ENCODE measurements at places on chromosomes 3 and 15.

DNA sequence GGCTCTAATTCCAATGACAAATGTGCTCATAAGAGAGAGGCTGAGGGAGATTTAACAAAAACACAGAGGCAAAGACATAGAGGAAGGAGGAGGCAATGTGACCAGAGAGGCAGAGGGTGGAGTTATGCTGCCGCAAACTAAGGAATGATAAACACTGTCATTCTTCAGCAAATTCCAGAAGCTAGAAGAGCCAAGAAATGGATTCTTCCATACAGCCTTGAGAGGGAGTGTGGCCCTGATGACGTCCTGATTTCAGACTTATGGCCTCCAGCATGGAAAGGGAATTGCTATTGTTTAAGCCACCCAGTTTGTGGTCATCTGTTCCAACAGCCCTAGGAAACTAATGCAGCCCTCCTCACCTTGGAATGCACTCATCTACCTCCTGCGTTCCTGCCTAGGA is 30.5 kb downstream of the CD47 start:
- DNase-seq, result no peak

DNA sequence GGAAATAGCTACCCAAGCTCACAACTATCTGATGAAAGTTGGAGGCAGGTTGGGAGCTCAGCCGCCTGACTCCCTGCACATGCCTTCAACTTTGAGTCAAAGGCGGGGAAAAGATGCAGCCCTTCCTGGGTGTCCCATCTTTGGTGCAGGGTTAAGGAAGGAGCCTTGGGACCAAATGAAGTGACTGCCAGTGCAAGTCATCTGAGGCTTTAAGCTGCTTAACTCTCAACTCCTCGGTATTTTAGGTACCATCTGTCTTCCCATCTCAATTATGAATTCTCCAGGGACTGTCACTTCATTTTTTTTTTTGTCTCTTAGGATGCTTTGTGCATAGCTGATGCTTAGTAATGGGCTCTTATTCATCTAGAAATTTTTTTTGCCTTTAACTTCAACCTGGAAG is 408.8 kb upstream of the C2CD4B start:
- no peak for DNase-seq

- DNase-seq, result no peak
Observed at GRCh38 chr15:100041127-100041828, 300.5 kb downstream of the ADAMTS17 start.

DNA sequence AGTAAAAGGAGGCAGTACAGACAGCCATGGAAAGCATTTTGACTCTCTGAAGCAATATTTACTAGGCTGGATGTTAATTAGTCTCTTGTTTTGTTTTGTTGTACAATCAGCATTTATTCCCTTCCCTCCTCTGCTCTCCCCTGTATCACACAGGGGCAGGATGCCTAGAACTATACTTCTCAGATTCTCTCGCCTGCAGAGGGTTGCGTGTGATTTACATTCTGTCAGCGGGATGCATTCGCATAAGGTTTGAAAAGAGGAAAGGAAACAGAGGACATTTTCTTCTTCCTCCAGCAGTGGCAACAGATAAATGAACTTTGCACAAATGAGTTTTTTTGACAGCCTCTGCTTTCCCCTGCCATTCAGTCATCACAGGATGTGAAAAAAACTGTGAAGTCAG is 188.3 kb downstream of the RSL24D1 start:
- no peak for DNase-seq

DNA sequence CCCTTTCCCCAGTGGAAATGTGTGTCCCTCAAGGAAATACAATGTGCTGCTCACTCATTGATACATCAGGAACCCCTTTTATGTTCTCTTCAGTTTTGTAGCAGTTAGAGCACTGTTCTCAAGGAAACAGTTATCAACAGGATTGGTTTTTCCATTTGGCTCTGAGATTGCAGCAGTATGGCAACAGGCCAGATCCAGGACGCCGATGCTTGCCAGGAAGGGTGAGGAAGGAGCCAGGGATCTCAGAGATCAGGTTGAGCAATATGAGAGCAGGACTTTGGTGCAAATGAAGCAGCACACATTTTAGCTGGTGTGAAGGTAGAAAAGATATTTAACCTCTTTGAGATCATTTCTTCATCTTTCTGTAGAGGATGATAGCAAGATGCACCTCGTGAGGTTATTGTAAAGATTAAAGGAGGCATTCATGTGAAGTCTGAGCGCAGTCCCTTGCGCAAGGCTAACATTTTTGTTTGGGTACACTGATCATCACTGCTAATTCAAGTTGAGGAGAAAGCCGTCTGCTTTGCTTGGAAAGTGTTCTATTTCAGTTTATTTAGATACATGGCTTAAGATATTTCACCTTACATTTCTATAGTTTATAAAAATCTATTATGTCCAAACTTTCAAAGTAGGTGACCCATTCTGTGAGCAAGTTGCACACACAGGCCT is 68.5 kb downstream of the KCNH8 start:
- no peak for DNase-seq

GRCh38 chr15:70091726-70092463 is 5.8 kb downstream of the TLE3 start:
- no peak for DNase-seq

DNA sequence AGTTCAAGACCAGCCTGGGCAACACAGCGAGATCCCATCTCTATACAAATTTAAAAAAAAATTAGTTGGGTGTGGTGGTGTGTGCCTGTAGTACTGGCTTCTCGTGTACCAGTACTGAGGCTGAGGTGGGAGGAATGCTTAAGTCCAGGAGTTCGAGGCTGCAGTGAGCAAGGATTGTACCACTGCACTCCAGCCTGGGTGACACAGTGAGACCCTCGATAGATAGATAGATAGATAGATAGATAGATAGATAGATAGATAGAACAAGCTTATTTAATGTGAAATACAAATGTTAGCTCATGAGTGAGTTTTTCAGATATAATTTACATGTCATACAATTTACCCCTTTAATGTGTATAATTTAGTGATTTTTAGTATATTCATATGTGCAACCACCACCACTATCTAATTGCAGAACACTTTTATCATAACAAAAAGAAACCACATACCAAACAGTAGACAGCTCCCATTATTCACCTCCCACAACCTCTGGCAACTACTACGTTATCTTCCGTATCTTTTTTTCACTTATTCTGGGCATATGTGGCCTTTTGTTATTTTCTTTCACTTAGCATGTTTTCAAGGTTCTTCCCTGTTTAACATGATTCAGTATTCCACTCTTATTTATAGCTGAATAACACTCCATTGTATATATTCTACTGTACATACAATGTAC is 13.1 kb upstream of the PRRT3 start:
- DNase-seq, result no peak

DNA sequence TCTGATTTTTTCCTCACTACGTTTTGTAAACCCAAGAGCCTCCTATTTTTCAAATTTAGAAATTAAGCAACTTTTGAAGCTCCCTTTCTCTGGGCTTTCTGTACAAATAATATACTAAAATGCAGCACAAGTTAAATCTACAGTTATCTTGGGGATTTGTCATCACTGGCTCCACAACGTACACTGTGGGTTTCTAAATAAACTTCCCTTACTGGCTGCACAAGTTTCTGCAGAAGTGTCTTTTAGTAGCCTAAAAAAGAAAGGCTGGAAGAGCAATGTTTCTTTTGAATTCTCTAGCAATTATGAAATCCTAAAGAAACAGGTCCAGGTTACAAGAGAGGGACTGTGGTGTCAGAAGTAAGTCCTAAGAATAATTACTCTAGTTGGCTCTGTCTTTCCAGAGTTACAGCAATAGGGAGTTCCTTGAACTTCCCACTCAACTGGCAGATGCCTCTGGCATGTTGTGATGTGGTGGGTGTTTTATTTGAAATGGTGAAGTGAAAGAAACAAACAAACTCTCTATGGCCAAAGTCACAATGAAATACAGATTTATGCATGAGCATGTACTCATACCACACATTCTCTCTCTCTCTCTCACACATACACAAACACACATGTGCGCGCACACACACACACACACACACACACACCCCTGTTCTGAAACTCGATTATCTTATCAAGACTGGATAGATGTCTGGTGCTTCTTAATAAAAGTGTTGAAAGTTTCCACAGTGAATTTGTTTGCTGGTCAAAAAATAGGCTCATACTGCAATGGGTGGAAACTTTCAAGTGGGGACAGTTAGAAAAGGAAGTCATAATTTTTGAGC is 198.2 kb downstream of the SSR3 start:
- DNase-seq, result no peak

DNA sequence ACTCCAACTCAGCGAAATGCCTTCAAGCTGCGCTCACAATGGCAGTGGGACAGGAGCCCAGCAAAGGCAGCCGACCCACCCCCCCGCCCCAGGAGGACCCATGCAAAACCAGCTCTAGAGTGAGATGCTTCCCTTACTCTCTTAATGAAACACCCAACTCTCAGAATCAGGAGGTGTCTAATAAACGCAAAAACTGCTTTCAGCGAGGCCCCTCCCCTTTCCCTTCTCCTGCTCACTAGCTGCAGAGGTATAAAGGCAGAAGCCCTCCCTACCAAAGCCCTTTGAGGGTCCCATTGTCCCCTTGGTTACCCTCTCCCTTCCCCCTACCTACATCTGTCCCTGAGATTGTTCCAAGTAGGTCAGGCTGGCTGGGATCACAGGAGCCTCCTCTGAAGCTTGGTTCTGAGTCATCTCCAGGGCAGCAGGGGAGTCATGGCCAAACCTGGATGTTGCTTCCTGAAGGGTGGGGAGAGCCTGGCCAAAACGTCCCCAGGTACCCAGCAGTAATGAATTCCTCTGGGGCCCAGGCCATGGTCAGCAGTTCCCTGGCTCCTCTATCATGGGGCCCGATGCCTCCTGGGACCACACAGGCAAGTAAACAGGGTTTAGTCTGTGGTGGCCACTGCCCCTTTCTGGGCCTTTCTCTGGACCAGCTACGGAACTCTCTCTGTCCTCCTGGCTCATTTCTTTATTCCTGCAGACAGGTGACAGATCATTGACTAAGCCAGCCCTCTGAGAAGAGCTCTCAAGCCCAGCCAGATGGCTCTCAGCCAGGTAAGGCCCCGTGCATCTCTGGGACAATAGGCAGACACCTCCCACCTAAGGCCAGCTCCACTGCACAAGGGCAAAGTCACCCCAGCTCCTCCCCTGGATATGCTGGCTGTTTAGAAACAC is 8.6 kb downstream of the KLHL25 start:
- DNase-seq, result no peak

- DNase-seq, result no peak
Observed at GRCh38 chr3:99783011-99783573, 34.6 kb upstream of the CMSS1 start.

DNA sequence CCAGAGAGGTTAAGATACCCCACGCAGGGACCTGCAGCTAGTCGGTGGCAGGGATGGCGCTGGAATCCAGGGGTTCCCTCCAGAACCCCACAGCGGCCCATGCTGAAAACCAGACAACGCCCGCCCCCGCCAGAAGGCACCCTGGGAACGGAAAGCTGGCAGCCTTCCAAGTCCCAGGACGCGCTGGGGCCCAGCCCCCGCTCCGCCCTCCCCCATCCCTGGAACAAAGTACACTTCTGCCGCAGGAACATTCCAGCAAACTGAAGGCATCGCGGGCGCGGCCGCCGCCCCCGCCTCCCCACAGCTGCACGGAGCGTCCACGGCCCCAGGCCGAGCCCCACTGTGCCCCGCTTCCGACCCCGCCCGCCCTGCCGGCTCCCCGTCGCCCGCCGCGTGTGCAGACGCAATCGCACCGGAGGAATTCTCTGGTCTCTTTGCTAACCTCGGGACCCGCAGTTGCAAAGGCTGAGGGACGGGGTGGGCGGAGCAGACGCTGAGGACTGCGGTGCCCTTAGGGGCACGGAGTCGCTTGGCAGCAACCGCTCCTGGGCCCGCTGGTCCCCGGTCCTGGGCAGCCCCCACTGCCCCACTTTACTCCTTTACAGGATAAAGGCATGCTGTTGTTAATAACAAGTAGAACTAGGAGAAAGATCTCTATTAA is 44.8 kb upstream of the RNU6-1 start:
- peak; percentile 70 for DNase-seq

- no peak for DNase-seq
Observed at GRCh38 chr3:59150039-59150438, 100.2 kb upstream of the CFAP20DC start.

- no peak for DNase-seq
Observed at GRCh38 chr15:51620641-51621040, 1.9 kb downstream of the DMXL2 start.

- no peak for DNase-seq
Observed at GRCh38 chr3:8737301-8737700, 3.7 kb downstream of the CAV3 start.

GRCh38 chr15:93479715-93480114 is 390.7 kb upstream of the RGMA start:
- DNase-seq, result no peak

DNA sequence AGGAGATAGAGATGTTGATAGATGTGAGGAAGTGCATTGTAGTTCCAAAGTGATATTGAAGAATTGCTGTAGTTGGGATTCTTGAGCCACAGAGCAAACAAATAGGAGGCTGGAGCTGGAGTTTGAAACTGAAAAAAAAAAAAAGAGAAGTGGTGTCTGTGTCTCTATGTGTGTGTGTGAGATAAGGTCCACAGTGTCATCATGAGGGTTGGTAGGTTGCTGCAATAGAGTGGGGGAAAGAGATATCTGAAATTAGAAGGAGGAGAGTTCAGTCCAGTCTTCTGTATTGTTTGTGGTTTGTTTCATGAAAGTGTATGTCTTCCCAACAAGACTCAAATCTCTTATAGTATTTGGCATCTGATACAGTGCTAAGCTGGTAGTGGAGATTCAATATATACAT is 37.3 kb upstream of the CACNA1D start:
- DNase-seq, result no peak

DNA sequence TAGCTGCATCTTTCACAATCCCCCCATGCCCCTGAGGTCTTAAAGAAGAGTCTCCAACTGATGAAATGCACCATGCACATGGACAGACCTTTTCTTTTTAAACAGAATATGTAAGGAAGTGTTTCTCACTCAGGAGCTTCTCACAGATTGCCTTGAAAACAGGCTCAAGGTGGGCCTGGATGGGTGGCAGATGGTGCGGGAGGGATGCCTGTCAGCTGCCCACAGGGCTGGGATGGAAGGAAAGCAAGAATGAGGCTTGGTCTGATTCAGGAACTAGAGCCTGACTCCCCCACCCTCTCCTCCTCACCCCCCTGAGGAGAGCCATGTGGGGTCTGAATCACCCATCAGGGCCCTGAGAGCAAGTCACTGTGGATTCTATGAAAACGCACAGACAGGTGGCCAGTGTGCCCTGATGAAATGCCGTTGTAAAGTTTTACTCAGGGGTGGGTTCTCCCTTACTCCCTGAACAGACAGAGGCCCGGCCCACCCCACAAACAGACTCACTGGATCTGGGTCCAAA is 67.2 kb downstream of the UMPS start:
- DNase-seq, result no peak

- DNase-seq, result no peak
Observed at GRCh38 chr3:58084788-58085543, 76.7 kb downstream of the FLNB start.

All from stimulated activated CD4-positive, alpha-beta T cell treated with anti-CD3 and anti-CD28 coated beads, Interleukin-2, amount 100 ng/mL, for 24 hours (primary cell).